ENCODE measurements at places on chromosomes 2 and 18.

DNA sequence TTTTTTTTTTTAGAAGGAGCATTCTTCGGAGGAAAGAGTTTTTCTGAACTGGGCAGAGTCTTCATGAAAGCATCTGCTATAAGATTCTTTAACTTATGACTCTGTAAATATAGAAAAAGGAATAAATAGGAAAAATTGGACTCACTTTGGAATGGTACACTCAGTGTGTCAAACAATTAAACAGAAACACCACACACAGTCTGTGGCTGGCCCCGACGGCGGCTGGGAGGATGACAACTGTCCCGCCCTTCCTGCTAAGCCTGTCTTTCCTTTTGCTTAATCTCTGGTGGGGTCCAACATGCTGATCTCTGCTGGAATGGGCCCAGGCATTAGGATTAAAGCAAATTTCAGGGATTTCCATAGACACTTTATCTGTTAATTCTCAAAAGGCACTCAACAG lies 12.5 kb upstream of the RAB31 start:
- DNase-seq, result no peak

DNA sequence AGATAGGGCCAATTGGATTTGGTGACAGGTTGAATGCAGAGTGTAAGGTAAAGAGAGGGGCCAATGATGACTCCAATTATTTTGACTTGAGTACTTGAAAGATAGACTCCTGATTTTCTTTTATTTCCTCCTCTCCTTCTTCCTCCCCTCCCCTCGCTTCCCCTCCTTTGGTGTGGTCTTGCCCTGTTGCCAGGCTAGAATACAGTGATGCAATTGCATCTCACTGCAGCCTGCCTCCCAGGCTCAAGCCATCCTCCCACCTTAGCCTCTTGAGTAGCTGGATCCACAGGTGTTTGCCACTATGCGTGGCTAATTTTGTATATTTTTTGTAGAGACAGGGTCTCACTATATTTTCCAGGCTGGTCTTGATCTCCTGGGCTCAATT lies 2.3 kb downstream of the DGUOK start:
- DNase-seq, result no peak

DNA sequence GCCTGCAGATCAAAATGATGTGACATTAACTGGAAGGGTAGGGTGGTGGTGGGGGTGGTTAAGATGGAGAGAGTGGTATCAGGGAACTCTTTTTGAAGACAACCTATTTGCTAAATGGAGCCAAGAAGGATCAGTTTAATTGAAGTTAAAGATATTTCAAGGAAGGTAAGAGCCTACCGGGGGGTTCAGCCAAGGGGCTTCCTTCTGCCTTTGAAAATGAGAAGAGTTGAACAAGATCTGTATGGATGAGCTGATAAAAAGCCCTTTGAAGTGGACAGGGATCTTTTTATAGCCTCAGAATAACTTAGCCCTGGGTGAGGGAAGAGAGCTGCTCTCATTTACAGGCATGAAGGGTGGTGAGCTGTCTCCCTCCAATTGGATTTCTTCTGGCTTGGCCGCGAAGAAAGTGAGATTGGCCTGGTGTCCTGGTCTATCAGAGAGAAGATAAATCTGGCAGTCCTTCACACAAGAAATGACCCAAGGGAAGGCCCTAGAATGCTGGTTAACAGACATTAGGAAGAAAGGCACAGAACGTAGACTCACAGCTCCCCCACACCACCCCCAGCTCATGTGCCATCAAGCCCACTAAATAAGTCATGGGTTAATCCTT lies 439.8 kb downstream of the TNS1 start:
- DNase-seq, result no peak

GRCh38 chr2:43105586-43106558 lies 120.5 kb downstream of the ZFP36L2 start:
- no peak for DNase-seq

GRCh38 chr2:129812071-129812470 lies 167.4 kb upstream of the RAB6C start:
- peak; percentile 67 for DNase-seq

DNA sequence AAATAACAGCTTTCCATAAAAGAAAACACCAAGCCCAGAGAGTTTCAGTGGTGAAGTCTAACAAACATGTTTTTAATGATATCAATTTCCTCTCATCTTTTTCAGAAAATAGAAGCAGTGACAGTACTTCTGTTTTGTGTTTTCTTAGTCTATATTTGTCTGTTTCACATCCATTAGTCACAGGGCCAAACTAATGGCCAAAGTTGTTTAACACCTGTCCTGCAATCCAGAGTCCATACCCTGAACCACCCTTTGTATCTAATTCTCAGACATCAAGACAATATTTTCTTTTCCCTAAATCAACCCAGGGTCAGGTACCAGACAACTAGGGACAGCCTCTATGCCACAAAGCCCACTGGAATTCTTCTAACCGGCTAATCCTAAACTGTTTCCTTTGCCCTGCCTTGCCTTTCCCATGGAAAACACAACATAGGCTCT lies 25.9 kb downstream of the TMSB10 start:
- DNase-seq, result no peak

- no peak for DNase-seq
Observed at GRCh38 chr2:158921599-158922408, 46.6 kb upstream of the TANC1 start.

DNA sequence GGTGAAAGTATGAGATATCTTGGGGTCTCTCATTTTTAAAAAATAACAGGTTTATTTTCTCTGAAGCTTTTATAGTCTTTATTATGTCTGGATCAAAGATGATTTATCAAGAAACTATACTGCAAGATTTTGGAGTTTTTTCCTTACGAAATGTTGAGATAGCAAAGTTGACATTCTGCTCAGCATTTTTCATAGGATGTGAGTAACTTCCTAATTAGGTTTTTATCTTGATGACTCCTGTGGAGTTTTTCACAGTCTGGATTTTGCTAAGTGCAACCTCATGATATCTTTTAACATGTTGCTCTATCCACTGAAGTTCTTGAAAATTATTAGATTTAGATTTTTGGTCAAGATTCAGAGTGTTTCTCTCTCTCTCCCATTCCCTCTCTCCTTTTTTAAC lies 17.8 kb downstream of the TCF7L1 start:
- DNase-seq, result no peak

DNA sequence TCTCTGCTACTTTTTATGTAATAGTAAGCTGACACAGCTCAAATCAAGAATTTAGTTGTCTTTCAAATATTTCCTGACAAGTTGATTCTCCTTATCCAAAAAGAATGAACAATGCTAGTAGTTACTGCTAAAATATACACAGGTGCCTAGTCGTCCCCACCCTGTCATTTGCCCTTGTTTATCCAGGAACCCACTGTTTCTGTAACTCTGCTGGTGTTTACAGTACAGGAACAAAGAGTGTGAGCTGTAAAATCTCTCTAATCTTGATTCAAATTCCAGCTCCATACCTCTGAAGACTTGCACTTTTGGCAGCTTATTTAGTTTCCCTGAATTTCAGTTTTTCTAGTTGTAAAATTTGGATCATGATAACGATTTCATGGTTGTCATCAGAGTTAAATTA lies 21.1 kb upstream of the SCYGR2 start:
- DNase-seq, result no peak

GRCh38 chr2:74843899-74844298 lies 10.0 kb downstream of the HK2 start:
- DNase-seq, result no peak

DNA sequence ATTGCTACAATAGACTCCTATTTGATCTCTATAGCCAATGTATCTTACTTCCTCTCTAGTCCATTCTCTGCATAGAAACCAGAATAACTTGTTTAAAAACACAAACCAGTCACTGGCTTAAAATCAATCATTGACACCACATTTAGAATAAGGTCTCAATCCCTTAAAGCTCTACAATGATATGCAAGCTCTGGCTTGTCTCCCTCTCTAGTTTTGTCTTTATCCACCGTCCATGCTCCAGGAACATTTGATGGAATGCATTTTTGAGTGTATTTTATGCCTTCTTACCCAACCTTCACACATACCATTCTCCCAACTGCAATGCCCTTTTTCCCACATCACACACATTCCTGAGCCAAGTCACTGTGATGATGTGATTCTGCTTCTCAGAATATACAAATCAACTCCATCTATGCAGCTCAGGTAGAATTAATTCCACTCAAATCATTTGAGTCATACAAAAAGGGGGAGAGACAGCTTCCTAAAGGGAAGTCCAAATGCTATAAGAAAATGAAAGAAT lies 1107.2 kb downstream of the DPP10 start:
- DNase-seq, result no peak

GRCh38 chr2:52077159-52077558 lies 1045.2 kb upstream of the NRXN1 start:
- DNase-seq, result no peak

- DNase-seq, result no peak
Observed at GRCh38 chr2:109204412-109204811, 75.4 kb downstream of the SH3RF3 start.

DNA sequence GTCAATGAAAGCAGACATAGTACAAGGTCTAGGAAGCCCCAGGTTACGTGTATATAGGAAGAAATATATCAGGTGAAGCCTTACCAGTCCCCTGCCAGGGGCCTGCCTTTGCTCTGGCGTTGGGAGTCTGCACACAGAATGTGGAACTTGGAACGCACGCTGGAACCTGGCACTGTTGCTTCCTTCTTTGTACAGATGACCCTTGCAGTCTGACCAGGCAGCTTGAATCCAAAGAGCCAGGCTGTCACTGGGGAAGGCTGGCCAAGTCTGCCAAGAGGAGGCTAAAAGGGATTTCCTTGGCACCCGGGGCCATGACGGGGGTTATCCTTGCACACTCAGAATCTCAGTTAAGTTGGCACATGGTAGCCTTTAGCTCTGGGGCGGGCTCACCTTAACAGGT lies 39.5 kb downstream of the TMEM247 start:
- no peak for DNase-seq

DNA sequence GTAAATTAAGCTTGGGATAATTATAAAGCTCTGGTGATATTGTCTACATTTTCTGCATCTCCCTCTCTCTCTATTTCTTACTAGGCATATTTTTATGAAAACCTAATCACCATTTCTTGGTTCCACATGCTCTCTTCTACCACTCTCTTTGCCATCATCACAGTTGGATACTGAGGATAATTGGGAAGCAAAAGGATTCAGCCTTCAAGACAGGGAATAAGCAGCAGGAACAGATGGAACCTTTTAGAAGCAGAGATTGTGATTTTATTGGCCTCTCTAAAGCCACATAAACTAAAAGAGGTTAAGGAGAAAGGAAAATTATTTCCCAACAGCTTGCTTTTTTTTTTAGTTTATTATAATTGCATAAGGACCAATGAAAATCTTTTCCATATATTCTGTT lies 226.3 kb upstream of the SPHKAP start:
- DNase-seq, result no peak

DNA sequence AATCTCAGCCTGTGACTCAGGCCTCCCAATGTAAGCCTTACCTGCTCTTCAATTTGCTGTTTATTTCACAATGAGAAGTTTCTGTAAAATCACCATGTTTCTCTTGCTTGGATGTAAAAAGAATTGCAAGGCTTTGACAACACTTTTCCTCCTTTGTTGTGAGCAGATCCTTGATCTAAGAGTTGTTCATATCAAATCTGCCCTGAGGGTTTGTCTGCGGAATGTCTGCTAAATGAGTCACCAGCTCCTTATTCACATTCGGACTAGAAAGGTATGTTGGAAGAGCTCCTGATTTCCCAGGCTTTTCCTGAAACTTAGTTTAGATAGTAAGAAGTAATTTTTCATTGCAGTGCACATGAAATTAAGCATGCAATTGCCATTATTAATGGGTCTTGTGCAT lies 268.2 kb upstream of the TCF4 start:
- DNase-seq, result no peak

DNA sequence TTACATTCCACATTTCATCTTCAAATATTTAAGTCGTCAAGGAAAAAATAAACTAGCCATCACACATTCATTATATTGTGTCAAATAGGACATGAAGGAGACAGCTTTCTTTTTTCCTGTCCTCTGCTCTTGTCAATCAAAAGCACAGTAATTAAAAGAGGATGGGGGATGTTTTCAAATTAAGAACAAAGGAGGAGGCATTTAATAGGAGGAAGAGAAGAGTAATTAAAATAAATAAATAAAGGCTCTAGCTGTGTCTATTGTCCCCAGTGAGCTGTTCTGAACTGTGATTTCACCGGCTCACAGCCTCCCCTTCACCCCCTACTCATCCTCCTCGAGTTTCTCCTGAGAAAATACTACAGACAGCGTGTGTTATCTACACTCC lies 1377.1 kb upstream of the PIK3C3 start:
- DNase-seq, result no peak

DNA sequence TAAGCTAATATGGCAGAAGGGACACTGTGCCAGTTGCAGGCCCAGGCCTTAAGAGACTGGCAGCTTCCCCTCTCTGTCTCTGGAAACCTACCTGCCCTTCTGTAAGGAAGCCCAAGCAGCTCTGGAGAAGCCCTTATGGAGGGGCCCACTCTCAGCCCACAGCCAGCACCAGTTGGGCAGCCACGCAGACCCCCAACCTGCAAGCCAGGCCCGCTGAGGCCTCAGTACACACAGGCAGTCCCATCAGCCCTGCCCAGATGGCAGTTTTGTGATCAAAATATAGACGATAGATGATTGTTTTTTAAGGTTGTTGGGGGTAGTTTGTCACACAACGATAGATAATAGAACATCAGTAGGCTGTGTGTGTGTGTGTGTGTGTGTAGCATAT lies 36.8 kb upstream of the ALPP start:
- no peak for DNase-seq

DNA sequence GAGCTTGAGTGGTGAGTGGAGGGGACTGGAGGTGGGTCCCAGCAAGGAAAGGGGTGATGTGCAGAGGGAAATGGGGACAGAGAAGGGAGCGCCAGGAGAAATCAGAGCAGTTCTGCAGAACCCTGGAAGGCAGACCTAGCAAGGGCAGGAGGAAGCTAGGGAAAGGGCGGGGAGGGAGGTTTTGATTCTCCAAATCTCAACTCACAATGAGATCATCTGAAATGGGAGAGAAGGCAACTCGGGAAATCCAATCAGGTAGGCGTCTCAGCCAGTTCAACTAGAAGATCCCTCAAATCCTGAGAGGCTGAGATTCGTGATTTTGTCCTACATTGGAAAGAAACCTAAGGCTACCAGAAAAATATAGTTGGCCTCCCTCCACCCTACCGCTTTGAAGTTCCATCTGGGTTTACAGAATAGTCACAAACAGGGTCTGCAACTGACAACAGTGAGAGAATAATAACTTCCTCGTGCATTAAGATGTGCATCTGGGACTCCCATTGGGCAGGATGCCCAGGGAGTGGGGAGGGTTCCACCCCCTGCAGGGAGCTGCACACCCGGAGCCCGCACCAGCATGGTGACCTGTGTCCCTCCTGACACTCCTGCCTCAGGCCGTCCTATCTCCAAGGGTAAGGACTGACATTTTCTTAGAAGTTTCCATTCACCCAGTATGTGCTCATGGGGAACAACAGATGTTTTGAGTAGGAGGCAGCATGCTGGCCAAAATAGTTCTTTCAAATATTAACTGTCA lies 113.3 kb upstream of the ODC1 start:
- no peak for DNase-seq
